ENCODE measurements at places on chromosomes 2 and 18. TPM values are rescaled to one million over a fixed set of nuclear protein-coding genes. Genes with fewer than 3 reads are reported as not detected.

RAB17 gene
- not detected for polyA plus RNA-seq

ASTL gene
- not detected for polyA plus RNA-seq

DBI gene
- 782 TPM for polyA plus RNA-seq

PRKAG3 gene
- not detected for polyA plus RNA-seq

PARD6G gene
- polyA plus RNA-seq = not detected

HOXD8 gene
- not detected for polyA plus RNA-seq

ALK gene
- 0.49 TPM for polyA plus RNA-seq

ALPI gene
- polyA plus RNA-seq = not detected

CXCR1 gene
- not detected for polyA plus RNA-seq
